NCI-H1930 (cell line): ENCODE measurements at places on chromosomes 12 and 14.

DNA sequence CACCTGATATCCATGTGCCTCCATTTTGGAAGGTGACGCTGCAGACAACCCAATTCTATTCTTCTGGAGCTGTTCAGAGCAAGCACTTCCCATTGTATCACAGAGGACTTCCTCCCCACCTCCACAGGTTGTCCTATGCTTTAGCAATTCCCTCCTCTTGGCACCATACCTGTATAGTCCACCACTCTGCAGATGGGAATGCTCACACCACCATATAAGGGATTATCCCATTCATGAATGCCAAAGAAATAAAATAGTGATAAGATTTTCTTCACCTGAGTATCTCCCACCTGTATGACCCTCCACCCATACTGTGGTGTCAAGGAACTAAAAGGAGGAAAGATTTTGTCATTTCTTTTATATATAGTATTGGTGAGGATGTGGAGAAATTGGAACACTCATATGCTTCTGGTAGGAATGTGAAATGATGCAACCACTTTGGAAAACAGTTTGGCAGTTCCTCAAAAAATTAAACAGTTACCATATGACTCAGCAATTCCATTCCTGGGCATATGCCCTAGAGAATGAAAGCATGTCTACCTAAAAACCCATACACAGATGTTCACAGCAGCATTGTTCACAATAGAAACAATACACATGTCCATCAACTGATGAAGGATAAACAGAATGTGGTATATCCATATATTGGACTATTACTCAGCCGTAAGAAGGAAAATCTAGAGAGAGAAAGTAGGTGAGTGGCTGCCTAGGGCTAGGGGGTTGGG is 75.2 kb downstream of the FIGNL2 start:
- DNase-seq, result no peak

DNA sequence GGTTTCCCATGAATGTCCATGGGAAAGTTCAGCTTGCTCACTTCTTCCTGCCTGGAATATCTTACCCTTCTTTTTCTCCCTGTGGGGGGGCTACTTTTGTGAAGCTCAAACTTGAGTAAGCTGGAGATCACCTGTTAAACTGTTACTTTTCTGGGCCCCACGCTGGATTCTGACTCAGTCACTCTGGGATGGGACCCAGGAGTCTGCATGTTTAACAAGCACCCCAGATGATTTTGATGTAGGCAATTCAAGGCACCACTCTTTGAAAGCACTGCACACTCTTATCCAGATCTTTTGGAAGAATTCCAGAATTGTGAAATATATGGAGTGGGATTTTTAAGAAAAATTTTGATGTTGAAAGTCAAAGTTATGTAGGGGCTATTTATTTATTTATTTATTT is 46.3 kb upstream of the IGF1 start:
- no peak for DNase-seq

DNA sequence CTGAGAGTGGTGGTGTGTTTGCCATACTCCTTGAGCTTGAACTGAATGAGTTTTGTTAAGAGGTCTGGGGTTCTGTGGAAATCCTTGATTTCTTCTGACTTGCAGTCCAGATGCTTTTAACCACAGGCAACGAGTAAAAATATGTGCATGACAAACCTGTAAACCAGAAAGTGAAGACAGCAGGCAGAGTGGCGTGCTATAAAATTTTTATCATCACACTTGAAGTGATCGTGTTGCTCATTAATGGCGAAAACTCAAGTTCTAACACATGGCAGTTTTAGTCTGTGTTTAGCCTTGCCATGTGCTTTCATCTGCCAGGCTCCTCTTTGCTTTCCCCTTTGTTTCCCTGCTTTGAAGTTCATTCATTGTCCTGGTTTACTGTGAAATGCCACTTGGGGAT is 28.0 kb downstream of the TXNRD1 start:
- no peak for DNase-seq

DNA sequence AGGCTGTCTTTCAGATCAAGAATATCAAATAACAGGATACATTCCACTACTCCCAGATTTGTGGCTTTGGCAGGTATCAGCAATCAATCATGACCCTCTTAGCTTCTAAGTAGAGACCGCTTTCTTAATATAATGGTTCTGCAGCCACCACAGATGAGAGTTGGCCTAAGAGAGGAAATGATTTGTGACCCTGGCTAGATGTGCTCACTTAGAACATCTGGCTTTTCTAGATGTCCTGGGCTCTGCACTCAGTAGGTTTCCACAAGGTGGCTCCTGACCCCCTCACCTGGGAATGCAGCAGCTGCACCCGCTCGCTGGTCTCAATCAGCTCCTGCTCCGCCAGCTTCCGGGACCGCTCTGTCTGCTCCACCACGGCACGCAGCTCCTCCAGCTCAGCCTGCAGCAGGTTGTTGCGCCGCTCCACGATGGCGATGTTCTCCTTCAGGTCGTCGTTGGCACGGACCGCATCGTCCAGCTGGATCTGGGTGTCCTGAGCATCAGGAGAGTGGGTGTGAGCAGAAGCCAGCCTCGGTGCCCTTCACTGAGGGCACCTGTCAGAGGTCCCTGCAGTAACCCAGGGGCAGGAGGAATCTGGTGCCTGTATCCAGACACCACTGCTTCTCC is 8.9 kb downstream of the CMTM5 start:
- DNase-seq, result no peak

GRCh38 chr14:25048170-25049016 is 1.6 kb downstream of the STXBP6 start:
- no peak for DNase-seq
